Stimulated activated CD4-positive, alpha-beta T cell treated with anti-CD3 and anti-CD28 coated beads, Interleukin-15, amount 100 ng/mL, for 48 hours (primary cell): ENCODE measurements at places on chromosomes 4 and X.

DNA sequence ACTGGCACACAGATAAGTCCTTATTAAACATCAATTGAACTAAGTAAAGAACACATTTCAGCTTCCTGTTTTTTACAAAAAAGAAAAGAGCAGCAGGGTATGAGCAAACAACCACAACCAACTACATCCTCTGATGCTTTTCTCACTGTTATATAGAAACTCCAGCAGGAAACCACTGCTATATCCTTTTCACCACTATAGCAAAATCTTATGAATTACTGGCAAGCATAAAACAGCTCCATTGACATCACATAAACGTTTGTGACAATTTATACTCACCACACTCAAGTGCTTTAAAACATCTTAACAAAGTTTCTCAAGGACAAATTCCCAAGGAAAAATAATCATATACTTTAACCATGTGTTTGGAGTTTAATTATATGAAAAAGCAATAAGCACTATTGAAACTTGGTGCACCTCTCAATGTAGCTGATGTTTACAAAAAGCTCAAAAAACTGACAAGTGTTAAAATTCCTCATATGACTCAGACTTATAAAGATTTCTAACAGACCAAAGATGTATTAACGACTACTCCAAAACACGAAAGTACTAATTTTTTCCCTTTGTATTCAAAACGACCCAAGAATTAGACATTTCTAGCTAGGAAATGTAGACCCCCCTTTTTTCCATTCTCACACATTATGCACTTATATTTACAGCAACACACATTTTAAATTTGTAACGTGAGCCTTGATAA lies 12.9 kb downstream of the GPRIN3 start:
- no peak for DNase-seq

DNA sequence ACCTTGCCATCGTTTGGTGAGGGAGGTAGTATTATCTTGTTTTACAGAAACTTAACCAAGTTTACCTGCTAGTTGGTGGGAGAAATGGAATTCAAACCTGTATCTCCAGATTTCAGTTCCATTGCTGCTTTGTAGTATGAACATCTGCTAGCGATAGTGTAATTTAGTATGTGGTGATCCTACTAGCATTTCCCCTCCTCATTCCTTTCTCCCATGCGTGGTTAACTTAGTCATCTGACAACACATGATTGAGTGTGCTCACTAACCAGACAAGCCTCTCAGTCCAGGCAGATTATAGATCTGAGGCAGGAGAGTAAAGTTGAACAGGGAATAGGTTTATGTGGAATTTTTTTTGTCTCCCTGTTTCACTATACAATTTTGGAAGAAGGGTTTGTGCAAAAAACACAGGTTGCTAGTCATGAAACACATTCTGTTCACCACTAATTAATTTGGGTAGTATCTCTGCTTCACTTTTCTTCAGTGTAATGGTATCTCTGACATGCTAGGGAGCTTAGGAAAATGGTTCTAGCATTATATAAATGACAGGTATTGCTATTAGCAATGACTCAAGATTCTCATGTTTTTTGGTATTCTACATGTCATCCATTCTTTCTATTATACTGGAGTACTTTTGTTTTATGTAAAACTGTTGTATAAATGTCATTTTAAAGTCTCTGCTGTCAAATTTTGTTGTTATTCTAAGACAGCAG lies 21.7 kb downstream of the RBPJ start:
- no peak for DNase-seq

DNA sequence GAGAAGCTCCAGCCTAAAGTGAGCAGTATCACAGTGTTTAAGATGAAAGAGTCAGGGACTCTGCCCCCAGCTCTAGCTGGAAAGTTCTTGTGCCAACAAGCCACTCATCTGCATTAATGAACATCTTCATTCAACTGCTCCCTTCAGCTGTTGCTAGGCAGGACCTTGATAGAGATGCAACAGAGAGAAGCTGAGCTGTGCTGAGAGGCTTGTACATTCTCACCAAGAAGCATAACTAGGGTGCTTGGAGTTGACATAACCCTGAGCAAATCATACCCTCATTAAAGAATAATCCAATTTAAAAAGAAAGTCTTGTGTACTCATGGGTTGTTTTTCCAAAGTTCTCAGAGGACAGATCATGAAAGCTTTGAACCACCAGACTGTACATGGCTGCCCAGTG lies 63.2 kb downstream of the ATXN3L start:
- no peak for DNase-seq

GRCh38 chrX:8245411-8245810 lies 74.3 kb upstream of the VCX2 start:
- no peak for DNase-seq

DNA sequence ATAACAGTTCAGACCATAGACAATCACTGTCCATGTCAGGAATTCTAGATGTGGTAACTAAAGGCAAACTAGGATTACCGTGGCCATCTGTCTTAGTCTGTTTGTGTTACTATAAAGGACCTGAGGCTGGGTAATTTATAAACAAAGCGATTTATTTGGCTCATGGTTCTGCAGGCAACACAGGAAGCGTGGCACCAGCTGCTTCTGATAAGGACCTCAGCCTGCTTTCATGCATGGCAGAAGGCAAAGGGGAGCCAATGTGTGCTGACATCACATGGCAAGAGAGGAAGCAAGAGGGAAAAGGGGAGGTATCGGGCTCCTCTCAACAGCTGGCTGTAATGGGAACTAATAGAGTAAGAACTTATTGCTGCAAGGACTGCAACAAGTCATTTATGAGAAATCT lies 376.7 kb downstream of the GPM6A start:
- DNase-seq = no peak

- no peak for DNase-seq
These were observed 23.4 kb downstream of the NOCT start for GRCh38 chr4:139038874-139039443.

- DNase-seq = no peak
These were observed 36.7 kb upstream of the EDA2R start for GRCh38 chrX:66675541-66675940.
